Activated effector memory CD4-positive, alpha-beta T cell treated with Interleukin-2 at 50 U/mL for 16 hours (primary cell): ENCODE measurements at places on chromosomes 6 and 20.

DNA sequence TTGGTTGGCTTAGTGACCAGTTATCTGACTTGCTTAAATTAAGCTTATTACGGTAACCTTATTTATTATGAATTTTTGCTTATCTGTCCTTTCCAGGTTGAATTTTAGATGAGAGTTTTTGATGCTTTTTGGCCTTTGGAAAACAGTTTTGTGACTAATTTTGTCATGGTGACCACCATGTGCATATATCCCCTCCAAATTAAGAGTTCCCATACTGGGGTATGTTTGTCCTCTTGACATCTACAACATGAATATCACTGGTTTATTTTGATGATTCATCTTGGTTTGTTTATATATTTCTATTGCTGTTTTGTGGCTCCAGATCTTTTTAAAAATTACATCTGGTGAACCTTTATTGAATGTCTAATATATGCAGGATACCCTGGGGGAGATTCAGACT is 61.4 kb downstream of the PHF20 start:
- no peak for DNase-seq

GRCh38 chr6:79246891-79247290 is 12.4 kb upstream of the HMGN3 start:
- DNase-seq, result no peak

GRCh38 chr20:53658322-53658721 is 64.7 kb upstream of the ZNF217 start:
- no peak for DNase-seq

DNA sequence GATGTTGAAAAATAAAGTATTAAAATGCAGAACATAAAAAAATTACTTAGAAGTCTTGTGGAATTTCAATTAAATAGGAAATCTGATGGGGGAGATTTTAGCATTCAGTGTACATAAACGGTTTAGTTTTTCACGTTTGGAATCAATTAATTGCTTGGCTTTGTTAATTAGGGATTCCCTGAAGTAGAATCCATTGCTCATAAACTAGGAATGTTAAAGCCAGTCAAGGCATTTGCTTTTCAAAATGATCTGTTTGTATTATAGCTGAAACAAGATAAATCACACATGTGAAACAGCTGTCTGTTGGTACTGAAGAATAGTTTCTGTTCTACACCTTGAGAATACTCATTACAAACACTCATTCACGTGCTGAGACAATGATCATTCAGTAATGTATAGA is 297.9 kb downstream of the TBC1D7 start:
- no peak for DNase-seq

DNA sequence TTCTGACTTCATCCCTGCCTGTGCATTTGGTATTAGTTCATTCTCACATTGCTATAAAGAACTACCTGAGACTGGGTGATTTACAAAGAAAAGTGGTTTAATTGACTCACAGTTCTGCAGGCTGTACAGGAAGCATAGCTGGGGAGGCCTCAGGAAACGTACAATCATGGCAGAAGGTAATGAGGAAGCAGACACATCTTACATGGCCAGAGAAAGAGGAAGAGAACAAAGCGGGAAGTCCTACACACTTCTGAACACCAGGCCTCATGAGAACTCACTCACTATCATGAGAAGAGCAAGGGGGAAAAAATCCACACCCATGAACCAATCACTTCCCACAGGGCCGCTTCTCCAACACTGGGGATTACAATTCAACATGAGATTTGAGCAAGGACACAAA is 303.9 kb downstream of the CBLN4 start:
- no peak for DNase-seq

DNA sequence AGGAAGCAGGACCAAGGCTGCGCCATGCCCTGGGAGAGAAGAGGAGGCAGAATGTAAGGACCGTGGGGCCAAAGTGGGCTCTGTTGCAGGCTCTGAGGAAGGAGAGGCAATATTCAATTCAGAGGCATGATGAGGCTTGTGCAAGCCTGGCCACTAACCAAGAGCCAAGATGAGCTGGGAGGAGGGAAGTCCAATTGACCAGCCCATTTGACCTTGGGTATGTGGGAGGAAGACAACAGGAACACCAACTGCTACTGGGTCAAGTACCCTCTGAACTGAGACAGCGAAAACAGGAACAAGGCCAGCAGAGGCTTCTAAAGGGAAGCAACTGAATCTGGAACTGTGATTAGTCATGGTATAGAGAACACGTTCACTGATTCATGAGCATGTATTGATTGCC is 779.6 kb downstream of the MAFB start:
- no peak for DNase-seq

DNA sequence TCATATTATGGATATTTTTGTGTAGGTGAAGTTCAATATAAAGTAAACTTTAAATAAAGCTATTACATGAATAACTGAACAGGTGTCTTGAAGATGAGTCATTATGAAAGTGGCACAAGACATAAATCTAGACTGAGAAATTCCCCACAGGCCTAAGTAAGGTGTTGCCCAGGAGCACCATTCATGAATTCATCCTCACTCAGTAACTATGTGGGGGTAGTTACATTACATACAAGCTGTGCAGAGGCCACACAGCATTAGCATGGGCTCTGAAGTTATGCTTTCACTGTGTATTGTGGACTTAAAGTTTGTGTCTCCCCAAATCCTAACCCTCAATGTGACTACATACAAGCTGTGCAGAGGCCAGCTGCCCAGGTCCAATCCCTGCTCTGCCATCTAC is 65.9 kb downstream of the BCAS1 start:
- no peak for DNase-seq

DNA sequence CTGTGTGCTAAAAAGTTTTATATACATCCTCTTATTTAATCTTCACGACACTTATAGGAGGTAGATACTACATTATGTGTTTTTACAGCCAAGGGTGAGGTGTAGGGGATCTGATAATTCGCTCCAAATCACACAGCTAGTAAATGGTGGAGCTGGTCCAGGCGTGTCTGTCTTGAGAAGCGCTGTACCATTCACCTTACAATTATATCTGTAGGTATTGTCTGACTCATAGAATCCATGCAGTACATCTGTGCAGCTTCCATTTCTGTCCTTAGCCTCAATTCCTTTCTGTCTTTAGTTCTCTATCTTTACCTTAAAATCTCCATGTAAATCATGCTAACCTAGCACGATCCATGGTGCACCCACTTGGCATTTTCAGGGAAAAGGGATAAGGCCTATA is 120.7 kb downstream of the CARMIL1 start:
- no peak for DNase-seq

DNA sequence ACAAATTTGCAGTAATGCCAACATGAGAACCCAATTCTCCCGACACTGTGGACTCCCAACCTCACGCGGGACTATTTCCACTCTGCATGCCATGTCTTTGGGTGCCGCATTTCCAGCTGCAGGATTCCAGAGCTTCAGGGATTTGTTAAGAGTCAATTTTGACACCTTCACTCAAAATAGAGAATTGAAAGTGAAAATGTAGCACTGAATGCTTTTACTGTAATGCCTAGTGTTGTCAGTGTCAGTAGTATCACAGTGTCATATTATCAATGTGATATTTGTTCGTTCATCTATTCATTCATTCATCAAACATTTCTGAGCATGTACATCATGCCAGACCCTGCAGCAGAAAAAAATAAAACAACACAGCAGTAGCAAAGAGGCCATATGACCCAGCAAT is 13.4 kb upstream of the FAM50B start:
- no peak for DNase-seq
